ENCODE measurements at places on chromosomes 11 and 22.

DNA sequence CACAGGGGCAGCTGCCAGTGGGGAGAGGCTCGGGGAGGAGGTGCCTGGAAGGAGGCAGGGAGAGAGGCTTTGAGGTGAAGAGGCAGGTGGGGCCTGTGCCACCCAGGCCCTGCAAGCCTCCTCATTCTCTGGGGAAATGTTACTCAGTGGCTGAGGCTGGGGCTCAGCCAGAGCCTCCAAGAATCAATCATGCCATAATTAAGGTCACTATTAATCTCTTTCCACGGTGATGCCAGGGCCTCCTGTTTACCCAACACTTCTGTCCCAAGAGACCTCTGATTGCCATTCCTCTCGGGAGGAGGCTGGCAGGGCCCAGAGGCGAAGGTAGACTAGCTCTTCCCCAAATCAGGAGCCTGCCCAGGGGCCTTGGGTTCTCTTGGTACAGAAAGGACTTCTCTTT lies 38.4 kb downstream of the GDPD5 start:
- DNase-seq = no peak

DNA sequence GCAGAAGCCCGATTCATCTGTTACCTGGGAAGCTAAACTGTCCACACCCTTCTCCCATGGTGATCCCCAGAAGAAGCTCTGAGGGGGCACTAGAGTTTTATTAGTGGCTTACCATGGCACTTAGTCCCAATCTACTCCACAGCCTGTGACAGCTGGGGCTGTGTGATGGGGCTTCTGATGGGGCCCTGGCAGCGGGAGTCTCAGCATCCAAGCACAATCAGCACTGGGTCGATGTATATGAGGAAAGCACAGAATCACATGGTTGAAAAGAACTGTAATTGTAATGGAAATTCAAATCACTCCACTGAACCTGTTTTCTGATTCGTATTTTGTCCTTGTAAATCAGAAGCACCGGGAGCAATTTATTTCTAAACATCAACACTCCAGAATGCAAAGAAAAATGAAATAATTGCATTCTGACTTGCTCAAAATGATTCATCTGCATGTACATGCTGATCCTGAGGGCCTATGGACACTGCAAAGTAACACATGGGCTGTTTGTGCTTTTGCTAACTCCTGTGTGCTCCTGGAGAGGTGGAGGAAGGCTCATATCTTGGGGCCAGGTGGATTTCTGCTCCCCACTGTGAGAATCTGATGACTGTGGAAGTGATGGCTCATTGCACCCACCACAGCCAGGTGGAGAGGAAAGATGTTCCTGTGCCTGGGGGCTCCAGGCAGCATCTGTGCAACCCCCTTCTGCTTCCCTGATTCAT lies 203.0 kb downstream of the KIRREL3 start:
- no peak for DNase-seq

- DNase-seq = peak; percentile 97
Measured at GRCh38 chr22:45804986-45805325, 133.3 kb downstream of the ATXN10 start.

GRCh38 chr22:29069463-29069862 lies 3.4 kb upstream of the KREMEN1 start:
- no peak for DNase-seq

DNA sequence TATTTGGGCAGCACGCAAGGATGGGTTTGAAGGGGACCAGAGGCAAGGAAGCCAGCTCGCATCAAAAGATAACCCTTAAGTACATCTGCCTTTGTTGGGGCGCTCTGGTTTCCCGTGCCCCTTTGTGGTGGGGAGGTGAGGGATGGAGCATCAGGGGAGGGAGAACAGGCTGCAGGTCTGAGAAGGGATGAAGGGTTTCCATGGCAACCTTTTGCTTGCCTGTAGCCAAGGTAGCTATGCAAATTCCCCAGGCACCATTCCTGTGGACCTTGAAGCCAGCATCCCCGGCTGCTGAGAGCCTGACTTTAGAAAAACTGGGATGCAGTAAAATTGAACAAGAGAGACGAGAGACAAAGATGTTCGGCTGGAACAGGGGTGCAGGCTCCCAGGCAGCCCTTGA lies 75.7 kb downstream of the SEZ6L start:
- no peak for DNase-seq
